ENCODE measurements at places on chromosomes 5 and 9. TPM values are rescaled to one million over a fixed set of nuclear protein-coding genes. Genes with fewer than 3 reads are reported as not detected.

DNA sequence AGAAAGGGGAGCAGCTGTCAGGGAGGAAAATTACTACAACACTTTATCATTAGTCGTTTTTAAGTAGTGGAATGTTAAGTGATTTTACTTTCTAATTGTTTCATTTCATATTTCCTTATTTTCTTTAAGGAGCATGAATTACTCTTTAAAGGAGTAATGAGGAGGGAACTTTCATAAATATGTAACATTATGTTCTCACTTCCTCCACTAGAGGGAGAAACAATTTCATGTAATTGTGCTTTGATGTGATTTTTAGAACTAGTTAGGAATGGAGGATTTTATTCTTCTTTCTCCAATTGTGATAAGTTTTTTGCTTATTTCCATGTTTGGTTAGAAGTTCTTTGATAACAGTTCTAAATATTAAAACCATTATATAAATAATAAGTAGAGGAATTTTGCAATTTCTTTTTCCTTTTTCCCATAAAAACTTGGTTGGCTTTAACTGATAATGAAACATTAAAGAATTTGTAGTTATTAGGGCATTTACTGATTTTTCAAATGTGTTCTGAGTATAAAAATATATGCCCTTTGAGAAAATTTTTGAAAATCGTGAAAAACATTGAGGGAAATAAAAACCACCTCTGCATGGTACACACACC, 25.6 kb downstream of the CEP78 start:
- no peak for DNase-seq

DNA sequence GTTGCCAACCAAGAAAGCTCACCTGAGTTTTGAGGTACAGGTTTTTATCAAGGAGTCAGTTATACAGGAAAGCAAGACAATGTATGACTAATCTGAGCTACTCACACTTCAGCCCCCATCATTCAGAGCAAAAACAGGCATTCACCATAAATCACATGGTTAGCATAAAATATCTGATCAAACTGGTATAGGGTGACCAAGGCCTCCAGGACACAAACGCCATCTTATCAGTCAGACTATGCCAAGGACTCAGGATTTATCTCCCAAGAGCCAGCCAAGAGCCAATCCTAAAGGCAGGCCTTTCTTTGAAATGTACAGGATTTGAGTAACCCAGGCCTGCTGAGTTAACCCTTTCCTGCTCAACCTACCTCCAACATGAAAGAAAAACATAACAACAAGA, 313.0 kb upstream of the NREP start:
- no peak for DNase-seq

Gene MAP3K1
- total RNA-seq: 27.5 TPM

Gene PRRT1B
- total RNA-seq: not detected

GRCh38 chr5:135724617-135725016, 109.8 kb upstream of the SLC25A48 start:
- DNase-seq: no peak

DNA sequence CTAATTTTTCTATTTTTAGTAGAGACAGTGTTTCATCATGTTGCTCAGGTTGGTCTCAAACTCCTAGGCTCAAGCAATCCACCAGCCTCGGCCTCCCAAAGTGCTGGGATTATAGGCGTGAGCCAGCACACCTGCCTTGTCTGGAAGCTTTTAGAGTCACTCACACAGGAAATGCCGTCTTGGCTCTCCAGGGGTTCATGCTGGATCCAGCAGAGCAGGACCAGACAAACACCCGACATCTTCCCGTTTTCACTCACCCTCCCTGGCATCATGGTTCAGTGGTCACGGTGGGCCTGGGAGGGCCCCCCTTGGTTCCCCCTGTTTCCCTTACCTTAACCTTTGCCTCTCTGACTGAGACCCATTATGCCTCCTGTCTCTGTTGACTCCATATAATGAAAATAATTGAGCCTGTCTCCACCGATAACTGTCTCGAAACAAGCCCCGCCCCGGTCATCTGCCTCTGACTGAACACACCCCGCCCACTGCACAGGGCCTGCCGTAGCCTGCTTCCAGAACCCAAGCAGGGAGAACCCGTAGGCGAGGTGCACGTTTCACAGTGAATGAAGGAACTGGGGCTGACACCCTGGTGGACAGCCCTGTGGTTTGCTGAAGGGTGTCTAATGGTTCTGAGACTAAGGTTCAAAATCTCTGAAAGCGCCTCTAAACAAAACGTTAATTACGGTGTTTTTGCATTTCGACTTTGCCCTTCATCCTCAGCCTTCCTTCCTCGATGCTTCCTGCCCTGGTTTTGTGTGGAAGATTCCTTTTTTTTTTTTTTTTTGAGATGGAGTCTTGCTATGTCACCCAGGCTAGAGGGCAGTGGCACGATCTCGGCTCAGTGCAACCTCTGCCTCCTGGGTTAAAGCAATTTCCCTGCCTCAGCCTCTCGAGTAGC, 39.7 kb upstream of the SPRY4 start:
- DNase-seq: no peak

DNA sequence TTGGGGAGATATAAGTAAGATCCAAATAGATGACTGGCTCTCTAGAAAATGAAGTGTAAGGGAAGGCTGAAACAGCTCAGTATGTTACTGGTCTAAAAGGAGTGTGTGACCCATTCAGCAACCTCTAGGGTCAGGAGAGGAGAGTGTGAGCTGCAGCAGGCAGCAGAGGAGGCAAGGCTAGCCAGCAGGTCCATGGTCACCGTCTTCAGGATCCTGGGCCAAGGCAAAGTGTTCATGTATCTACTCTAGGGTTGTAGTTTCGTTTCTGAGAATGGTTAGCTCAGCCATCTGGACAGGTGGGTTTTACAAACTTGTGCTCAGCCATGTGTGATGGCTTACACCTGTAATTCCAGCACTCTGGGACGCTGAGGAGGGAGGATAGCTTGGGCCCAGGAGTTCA, 13.7 kb downstream of the MYO10 start:
- DNase-seq: no peak

Gene CDC20B
- total RNA-seq: not detected

DNA sequence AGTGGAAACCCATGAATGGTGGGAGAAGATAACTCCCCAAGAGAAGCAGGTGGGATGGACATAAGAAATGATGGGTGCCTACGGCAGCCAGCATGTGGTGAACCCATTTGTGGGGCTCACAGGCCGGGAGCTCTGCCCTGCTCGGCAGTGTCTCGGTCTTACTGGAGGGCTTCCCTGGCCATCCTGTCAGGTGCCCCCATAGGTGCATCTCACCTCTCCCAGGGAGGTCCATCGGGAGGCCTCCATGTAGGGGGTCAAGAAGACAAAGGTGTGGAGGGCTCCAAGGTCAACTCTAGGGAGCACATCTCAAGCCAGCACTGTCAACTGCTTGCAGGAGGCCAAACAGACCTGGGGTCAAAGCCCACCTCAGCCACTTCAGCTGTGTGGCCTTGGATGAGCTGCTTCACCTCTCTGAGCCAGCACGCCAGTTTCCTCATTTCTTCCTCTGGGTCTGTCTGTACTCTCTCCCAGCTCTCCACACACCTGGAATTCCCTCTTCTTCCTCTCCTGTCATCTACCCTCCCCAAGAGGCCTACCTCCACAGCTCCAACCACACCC, 10.5 kb upstream of the ADGRD2 start:
- DNase-seq: no peak
